ENCODE measurements at places on chromosomes 5 and 9.

- DNase-seq = no peak
Measured at GRCh38 chr5:56148453-56148971, 84.6 kb downstream of the ANKRD55 start.

DNA sequence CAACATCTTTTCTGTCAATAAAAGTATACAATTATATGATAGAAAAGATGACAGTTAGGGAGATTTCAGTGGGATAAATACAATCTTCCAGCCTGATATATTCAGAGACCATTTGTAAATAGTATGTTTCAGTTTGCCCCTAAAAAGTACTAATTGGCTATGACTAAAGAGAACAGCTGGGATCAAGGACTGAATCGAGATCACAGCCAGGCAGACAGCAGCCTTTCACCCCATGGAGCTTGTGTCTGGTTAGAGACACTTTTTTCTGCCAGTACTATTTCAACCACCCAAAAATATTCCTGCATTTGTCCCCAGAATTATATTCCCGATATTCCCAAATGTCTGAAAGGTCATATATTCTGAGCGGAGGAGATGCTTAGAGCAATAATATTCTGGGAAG lies 577.3 kb upstream of the TLE4 start:
- DNase-seq = no peak

GRCh38 chr9:124950050-124950718 lies 9.3 kb upstream of the GOLGA1 start:
- DNase-seq = no peak

- DNase-seq = no peak
Measured at GRCh38 chr5:118578093-118578492, 410.3 kb downstream of the DTWD2 start.

DNA sequence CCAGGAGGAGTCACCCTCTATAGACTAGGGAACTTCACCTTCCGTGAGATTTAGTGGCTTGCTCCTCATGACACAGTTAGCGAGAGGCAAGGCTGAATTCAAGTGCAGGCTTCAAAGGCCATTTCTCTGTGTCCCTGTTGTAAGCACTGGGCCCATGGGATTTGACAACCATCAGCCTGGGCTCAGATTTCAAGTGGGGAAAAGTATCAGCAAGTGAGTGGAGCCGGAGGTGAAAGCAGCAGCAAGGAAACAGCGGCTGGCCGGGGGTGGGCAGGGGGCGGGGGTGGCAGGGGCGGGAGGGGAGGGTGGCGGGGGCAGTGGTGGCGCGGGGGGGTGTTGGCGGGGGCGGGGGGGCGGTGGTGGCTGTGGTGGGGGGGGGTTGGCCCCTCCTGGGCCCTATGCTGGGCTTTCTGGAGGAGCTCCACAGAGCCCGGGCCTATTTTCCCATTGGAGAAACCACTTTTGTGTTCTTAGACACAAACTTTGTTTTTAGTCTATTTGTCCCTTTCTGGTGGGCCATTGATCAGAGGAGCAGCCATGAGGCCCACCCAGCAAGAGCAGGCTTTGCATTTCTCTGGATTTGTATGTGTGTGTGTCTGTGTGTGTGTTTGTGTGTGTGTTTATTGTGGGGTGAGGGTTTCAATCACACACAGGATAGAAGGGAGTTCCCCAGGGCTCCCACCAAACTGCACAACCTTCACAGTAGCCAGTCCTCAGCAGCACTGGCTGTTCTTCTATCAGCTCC lies 165.4 kb upstream of the RAI14 start:
- no peak for DNase-seq

- peak; percentile 35 for DNase-seq
Measured at GRCh38 chr5:160363660-160364395, 6.6 kb downstream of the C1QTNF2 start.

GRCh38 chr5:57906671-57907070 lies 424.1 kb upstream of the ACTBL2 start:
- no peak for DNase-seq

DNA sequence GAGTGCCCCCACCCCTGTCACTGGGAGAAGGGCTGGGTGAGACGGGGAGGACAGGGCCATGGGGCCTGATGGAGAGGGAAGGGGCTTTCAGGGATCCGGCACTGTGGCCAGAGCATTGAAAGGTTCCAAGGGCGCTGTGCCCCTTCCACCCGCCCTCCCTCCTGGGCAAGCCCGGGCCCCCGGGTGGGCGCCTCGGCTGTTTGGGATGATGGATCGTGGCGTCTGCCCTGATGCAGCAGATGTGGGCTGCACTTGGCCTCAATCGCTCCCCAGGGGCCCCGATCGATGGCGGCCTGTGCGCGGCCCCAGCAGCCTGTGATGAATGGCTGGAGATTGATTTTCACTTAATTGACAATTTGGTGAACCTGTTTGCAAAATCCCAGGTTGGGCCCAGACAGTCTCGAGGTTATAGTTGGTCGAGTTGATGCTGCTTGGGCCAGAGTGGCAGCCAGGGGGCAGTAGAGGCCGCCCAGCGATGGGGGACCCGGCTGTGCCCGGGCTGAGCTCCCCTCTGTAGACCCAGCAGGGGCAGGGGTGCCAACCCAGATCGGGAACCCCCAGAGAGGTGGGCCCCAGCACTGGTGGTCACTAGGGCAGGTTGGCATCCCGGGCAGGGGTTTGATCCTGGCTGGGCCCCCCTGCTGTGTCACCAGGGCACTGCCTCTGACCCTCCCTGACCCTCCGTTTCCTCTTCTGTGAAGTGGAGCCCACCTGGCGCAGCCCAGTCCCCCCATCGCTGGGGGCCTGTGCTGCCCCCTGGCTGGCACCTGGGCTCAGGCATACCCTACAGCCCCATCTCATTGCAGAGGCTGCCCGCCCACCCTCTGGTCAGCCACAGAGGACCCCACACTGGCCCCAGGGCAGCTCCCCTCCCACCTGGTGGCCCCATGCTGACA lies 34.7 kb downstream of the LHX3 start:
- DNase-seq = no peak

GRCh38 chr9:11312966-11313365 lies 700.2 kb upstream of the PTPRD start:
- DNase-seq = no peak

GRCh38 chr5:134714541-134714940 lies 23.8 kb upstream of the CAMLG start:
- no peak for DNase-seq

DNA sequence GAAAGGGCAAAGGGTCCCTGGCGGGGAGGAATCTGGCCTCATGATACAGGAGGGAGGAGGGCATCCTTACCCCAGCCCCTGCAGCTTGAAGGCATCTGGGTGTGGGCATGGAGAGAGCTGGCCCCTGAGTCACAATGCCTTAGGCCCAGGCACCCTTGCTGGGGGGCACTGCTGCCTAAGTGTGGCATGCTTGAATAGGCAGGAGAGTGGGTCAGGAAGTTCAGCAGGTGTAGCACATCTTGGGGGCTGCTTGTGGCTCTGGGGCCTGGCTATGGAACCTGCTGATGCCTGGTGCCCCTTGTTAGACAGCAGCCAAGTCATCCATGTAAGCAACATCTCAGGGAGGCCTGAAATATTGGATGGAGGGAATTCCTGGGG lies 63.1 kb downstream of the HSPA4 start:
- DNase-seq = no peak

DNA sequence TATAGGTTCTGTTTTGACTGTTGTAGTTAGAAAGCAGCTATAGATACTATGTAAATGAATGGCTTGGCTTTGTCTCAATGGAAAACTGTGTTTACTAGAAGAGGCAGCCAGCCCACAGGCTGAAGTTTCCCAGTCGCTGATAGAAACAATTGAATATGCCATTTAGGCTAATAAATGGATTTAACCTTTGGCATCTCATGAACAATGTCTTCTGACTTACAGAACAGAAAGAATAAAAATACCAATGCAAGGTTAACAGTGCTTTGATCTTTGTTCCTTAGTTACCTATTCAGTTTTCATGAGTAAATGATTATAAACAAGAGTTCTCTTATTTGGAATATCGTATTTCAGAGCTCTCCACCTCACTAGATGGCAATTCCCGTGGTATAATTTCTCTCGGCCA lies 120.6 kb downstream of the PAM start:
- no peak for DNase-seq

- no peak for DNase-seq
Measured at GRCh38 chr5:64682608-64683007, 7.7 kb upstream of the SHISAL2B start.

- no peak for DNase-seq
Measured at GRCh38 chr5:154403776-154404387, 41.9 kb upstream of the SAP30L start.

- no peak for DNase-seq
Measured at GRCh38 chr9:75164573-75164972, 76.3 kb downstream of the OSTF1 start.

GRCh38 chr9:106333481-106333880 lies 529.5 kb upstream of the ZNF462 start:
- DNase-seq = no peak

DNA sequence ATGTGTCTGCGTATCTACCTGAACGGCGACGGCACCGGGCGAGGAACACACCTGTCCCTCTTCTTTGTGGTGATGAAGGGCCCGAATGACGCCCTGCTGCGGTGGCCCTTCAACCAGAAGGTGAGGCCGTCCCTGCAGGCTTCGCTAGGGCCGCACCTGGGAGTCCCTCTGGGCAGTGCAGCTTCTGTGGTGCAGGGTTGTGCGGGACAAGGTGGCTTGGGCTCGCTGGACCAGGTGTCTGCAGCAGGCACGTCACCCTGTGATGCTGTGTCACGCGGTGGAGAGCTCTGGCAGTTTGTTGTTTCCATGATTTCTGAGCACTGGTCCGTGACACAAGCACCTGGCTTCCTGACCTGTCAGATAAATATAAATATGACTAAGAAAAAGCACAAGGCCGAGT lies 20.7 kb downstream of the FBXW5 start:
- no peak for DNase-seq

- DNase-seq = no peak
Measured at GRCh38 chr5:173612948-173613347, 3.5 kb downstream of the BOD1 start.

- no peak for DNase-seq
Measured at GRCh38 chr9:136779808-136780207, 11.3 kb upstream of the TMEM141 start.

DNA sequence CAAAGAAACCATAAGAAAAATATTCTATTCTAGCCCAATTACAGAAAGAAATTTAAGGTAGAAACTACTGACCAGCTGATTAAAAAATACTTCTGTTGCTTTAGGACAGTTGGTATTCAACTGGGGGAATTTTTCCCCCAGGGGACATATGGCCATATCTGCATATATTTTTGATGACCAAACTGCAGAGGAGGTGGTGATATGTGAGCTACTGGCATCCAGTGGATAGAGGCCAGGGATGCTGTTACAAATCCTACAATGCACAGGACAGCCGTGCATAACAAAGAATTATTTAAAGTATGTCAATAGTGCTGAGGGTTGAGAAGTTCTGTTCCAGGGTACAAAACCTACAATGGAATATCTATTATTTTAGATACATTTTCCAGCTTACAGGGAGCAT lies 24.0 kb downstream of the ZFR start:
- no peak for DNase-seq

- no peak for DNase-seq
Measured at GRCh38 chr5:135571066-135571609, 7.7 kb downstream of the CXCL14 start.

- no peak for DNase-seq
Measured at GRCh38 chr9:137742698-137743097, 123.9 kb downstream of the EHMT1 start.

- DNase-seq = no peak
Measured at GRCh38 chr9:124654431-124654830, 116.7 kb downstream of the NR6A1 start.

- peak; percentile 49 for DNase-seq
Measured at GRCh38 chr5:125583321-125584139, 837.1 kb upstream of the ZNF608 start.

DNA sequence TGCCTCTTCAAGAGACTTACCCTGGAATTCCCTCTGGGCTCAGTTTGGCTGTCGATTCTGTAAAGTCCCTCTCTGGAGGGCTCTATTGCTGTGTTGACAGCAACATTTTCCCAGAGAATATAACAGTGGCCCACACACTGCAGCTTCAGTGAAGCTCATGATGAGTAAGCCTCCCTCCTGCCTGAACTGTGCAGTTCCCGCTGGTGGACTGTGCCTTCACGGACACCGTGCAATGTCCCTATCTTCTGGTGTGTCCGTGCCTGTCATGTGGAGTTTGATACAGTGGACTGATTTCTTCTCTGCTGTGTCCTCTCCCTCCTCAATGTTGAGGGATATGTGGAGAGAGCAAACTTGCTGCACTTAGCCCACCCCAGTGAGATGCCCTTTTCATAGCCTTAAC lies 109.0 kb downstream of the NTRK2 start:
- DNase-seq = no peak

- DNase-seq = no peak
Measured at GRCh38 chr9:108834959-108835665, 20.7 kb downstream of the ACTL7B start.

DNA sequence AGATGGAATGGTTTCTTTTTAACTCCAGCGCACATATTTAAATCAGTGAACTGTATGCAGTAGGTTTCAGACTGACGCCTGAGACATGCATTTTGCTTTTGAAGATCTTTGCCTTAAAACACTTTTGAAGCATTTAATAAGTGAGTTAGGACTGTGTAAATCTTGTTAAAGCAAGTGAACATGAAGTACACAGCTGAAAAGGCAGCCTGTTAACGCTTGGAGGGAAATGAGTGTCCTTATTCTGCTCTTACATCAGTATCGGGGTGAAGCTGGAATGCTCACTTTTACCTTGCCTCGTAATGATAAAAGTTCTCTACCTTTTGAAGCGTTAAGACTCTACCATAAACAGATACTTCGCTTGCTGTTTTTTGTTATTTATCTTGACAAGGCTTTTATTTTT lies 552.2 kb downstream of the ZNF608 start:
- DNase-seq = no peak

GRCh38 chr9:137618105-137619067 lies at the start of gene EHMT1:
Gene EHMT1 (plus strand): TSS chr9:137619005. CDS start chr9:137619029, 24 bp downstream.
- DNase-seq = peak; percentile 72

DNA sequence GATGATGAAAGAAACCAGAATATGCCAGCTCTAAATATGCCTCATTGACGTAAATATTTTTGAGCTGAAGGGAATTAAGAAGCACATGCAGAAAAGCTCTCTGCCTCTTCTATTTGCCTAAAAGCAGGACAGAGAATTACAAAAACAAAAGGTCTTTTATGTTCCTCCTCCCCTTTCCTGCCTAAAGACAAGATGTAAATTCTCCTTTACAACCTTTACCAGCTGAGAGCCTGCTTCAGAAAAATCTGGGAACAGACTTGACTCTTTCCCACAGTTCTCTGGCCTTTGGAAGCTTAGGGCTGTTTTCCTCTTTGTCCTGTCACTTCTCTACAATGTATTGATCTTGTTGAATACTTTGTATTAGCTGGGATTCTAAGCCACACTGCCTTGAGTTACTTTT lies 199.7 kb downstream of the TMC1 start:
- DNase-seq = no peak

- DNase-seq = no peak
Measured at GRCh38 chr9:91182429-91183225, 179.1 kb downstream of the AUH start.

DNA sequence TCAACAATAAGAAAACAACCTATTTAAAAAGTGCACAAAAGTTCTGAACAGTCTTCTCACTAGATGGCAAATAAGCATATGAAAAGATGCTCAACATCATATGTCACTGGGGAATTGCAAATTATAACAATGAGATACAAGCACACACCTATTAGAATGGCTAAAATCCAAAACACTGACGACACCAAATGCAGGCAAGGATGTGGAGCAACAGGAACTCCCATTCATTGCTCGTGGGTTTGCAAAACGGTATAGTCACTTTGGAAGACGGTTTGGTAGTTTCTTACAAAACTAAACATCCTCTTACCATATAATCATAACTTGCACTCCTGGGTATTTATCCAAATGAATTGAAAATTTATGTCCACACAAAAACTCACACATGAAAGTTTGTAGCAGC lies 100.9 kb upstream of the TBC1D2 start:
- no peak for DNase-seq

GRCh38 chr5:150490296-150490669 lies 17.6 kb upstream of the NDST1 start:
- no peak for DNase-seq

Measured in fibroblast of skin of left biceps (primary cell).